Stimulated activated CD8-positive, alpha-beta memory T cell treated with anti-CD3 and anti-CD28 coated beads, Interleukin-2, amount 100 ng/mL, for 1 hour (primary cell): ENCODE measurements at places on chromosomes 16 and 17.

- no peak for DNase-seq
These were observed 6.8 kb upstream of the ITGAD start for GRCh38 chr16:31386157-31386984.

- DNase-seq = no peak
These were observed 3.8 kb downstream of the AXIN2 start for GRCh38 chr17:65557349-65558310.

GRCh38 chr17:78736526-78737079 is 45.5 kb downstream of the CYTH1 start:
- no peak for DNase-seq

- no peak for DNase-seq
These were observed 24.2 kb downstream of the TPSD1 start for GRCh38 chr16:1279945-1280589.

DNA sequence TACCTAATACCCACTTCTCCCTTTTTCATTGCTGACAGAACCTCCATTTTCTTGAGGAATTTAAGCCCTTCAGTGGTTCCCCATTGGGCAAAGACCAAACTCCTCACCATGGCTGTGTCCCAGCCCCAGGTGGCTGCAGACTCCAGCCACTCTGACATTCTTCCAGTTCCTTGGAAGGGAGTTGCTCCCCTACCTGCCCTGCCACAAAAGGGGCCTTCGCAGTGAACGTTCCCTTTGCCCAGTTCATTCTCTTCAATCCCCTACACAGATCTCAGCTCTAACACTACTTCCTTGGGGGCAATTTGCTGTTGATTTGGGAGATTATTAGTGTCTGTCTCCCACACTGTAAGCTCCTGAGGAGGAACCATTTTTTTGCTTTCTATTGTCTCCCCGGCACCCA is 3.2 kb upstream of the AKTIP start:
- no peak for DNase-seq

DNA sequence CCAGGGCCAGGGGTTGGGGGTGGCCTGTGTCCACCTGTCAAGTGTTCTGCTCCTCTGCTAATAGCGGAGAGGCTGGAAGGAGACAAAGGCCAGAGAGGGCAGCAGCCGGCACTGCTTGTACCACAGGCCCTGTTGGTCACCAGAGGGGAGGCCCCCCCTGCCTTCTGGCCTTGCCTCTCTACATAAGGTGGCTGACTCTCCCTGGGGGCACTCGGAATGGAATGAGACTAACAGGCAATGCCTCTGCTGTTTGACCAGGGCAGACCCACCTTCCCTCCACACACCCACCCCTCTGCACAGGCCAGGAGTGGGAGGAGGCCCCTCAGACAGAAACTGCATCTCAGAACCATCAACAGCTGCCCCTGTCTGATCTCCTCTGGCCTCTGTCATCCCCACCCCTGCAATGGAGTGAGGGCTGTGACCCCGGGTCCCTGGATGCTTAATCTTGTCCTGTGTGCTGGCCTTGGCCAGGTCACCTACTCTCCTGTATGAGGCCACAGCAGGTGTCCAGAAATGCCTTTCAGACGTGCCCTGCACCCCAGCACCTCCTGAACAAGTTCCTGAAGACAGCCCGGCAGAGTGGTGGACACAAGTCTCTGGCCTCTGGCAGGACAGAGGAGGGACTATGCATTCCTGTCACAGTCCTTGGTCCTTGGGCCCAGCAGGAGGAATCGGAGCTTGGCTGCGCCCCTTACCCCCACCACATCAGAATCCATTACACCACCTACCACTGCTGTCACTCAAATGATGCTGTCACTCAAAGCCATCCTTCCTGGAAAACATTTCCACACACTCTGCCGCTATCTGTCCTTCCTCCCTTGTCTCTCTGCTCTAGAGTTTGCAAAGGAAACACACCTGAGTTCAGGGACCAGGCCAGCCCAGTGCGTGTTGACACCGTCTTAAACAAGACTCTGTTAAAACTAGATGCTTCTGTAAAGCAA is 107.5 kb upstream of the ZNF750 start:
- DNase-seq = no peak

- DNase-seq = no peak
These were observed 74.8 kb downstream of the TANC2 start for GRCh38 chr17:63040816-63041215.

DNA sequence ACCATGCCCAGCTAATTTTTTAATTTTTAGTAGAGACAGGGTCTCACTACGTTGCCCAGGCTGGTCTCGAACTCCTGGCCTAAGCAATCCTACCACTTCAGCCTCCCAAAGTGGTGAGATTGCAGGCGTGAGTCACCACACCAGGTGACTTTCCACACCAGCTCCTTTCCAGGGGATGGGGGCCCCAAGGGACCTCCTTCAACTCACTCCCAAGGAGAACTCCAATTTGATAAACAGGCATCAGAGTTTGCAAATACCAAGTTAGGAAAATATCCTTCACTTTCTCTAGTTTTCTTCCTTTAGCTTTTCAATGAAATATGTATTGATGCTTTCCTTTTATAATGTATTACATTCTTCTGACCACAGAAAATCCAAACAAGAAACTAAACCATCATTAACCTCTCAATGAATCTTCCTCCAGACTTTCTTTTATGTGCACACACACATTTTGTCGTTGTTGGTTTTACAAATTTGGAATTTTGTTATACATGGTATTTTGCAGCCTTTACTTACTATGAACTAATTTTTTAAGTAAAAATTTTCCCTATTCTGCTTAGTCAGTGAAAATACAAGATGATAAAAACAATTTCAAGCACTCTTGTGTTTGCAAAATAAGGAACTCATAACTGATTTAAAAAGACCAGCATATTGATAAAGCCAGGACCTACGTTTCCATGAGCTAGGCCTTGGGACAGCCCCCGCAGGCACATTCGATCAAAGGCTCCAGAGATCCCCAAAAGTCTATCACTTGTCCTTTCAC is 32.0 kb downstream of the GAS7 start:
- no peak for DNase-seq

DNA sequence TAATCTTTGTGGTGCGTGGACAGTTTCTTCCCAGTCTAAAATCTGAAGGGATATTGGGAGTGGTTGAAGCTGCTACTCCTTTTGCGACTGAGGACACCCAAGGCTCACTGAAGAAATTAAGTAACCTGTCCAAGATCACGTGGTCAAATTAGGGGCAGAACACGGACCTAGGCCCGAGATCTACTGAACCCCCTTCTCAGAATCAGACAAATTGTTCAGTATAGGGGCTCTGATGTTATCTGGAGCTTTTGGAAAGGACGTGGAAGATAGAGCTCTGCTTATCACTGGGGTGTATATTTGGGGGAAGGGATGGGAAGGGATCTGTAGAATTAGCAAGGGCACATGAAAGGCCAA is 857 bp downstream of the TANGO6 start:
- DNase-seq = no peak

GRCh38 chr17:72416054-72416675 is 295.3 kb downstream of the SOX9 start:
- DNase-seq = no peak

GRCh38 chr16:88314991-88315542 is 67.7 kb upstream of the ZNF469 start:
- DNase-seq = no peak

- no peak for DNase-seq
These were observed 43.7 kb downstream of the HSBP1 start for GRCh38 chr16:83851473-83851872.

- no peak for DNase-seq
These were observed 13.9 kb upstream of the LPCAT2 start for GRCh38 chr16:55494994-55495421.

- DNase-seq = no peak
These were observed 44.6 kb downstream of the STX8 start for GRCh38 chr17:9531034-9531433.

- DNase-seq = no peak
These were observed 2.5 kb downstream of the ODAD4 start for GRCh38 chr17:41932816-41933389.

- DNase-seq = no peak
These were observed 159.1 kb downstream of the CDH11 start for GRCh38 chr16:64962786-64963185.

DNA sequence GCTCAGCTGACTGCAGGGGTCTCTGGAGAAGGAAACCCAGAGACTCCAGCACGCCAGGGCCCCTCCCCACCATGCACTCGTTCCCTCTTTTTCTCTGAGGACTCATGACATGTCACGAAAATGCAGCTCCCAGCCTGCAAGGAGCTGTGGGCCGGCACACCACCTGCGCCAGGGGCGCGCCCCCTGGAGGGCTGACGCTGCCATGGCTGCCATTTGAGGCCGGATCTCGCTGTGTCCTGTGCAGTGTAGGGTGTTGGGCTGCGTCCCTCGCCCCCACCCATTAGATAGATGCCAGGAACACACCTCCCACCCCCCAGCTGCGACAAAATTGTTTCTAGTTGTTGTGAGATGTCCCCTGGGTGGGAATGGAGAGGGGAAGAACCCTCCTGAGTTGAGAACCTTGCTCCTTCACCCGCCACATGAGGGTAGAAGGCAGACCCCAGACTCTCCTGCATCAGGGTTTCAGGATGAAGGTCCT is 8.2 kb downstream of the SYNGR2 start:
- peak; percentile 61 for DNase-seq

DNA sequence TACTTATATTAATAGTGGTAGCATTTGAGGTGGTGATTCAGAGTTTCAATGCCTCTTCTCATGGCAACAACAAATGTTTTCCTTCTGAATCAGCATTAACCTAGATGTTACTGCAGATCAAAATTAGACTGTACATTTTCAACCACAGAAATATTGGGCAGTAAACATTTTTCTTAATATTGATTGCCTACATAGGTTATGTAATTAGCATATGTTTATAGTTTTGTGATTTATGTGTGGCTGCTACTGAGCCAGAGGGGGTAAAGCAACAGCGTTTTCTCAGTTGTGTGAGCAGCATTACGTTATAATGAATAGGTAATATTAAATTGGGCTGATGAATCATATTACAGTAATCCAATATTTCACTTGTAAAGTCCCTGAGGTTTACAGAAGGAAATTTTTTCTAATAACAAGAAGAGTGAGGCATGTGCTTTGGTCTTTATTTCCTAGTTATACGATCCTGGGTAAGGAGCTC is 18.8 kb upstream of the BMERB1 start:
- DNase-seq = no peak

- no peak for DNase-seq
These were observed 34.7 kb downstream of the ADCY7 start for GRCh38 chr16:50300942-50301625.

DNA sequence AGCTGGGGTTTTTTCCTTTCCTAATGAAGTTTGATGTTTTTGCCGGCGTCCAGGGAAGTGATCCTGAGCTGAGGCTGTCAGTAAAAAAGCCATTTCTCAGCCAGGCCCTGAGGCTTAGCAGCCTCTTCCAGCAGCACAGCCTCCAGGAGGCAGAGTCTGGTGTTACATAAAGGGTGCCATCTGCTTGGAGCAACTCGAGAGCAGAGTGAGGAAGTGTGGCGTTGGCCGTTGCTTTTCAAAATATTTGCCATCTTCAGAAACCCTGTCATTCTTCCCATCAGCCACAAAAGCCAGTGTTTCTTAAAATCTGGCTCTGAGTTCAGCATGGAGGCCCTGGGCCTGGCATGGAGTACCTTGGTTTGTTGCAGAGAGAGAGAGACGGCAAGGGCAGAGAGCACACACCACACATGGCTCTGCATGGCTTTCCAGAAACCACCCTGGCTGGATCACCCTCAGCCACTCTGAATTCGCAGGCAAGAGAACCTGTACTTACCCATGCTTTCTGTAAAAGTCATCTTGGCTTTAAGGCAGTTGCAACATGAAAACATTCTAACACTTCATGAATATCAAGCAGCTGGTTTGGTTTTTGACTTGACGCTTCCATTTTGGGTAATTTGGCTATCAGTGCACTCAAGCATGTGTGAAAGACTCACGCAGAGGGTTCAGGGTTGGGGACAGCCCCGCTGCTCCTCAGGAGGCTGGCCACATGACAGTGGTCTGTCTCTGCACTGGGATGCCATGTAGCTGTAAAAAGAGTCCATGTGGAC is 21.0 kb downstream of the PMM2 start:
- no peak for DNase-seq

- DNase-seq = no peak
These were observed 5.3 kb downstream of the ARHGAP17 start for GRCh38 chr16:25009822-25010221.

DNA sequence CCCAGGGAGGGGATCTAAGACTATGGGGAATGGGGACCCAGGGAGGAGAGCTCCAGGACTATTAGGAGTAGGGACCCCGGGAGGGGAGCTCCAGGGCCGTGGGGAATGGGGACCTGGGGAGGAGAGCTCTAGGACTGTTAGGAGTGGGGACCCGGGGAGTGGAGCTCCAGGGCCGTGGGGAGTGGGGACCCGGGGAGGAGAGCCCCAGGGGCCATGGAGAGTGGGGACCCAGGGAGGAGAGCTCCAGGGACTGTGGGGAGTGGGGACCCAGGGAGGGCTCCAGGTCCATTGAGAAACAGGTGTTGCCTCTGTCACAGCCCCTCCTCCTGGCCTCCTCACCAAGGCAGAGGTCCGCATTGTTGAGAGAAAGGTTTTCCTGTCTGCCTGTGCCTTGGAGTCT is 16.0 kb downstream of the MPRIP start:
- no peak for DNase-seq

DNA sequence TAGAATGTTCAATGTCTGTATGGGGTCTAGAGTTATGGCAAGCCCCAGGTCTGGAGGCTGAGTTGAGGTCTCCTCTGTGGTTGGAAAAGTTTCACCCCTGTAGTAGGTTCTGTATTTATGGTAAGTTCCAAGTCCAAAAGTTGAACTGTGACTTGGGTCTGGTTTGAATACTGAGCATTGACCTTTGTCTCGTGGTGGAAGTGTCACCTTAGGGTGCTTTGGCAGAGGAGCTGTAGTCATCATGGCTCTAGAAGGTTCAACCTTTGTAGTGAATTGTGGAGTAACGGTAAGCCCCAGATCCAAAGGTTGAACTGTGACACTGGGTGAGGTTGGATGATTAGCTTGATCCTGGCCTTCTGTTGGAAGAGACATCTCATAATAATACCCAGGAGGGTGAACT is 17.6 kb downstream of the RDM1 start:
- no peak for DNase-seq

- no peak for DNase-seq
These were observed 11.5 kb downstream of the GUCY2D start for GRCh38 chr17:8013731-8014557.

- no peak for DNase-seq
These were observed 13.5 kb downstream of the TMC6 start for GRCh38 chr17:78114831-78115723.

- DNase-seq = no peak
These were observed 204.7 kb downstream of the ZNF423 start for GRCh38 chr16:49651226-49651625.

- DNase-seq = no peak
These were observed 4.7 kb upstream of the FAM20A start for GRCh38 chr17:68605914-68606313.

DNA sequence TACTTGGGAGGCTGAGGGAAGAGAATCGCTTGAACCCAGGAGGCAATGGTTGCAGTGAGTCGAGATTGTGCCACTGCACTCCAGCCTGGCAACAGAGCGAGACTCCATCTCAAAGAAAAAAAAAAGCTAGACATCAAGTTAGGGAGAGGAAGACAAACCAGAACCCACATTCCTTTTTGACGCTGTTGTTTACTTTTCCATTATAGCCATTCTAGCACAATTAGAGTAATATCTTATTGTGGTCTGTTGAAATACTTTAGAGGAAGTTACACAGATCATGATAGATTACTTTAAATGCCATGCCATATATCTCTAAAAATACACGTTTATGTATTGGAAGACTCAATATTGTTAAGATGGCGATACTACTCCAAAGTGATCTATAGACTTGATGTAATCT is 16.5 kb upstream of the ABCC1 start:
- DNase-seq = no peak
